ENCODE measurements at places on chromosomes 4 and X.

DNA sequence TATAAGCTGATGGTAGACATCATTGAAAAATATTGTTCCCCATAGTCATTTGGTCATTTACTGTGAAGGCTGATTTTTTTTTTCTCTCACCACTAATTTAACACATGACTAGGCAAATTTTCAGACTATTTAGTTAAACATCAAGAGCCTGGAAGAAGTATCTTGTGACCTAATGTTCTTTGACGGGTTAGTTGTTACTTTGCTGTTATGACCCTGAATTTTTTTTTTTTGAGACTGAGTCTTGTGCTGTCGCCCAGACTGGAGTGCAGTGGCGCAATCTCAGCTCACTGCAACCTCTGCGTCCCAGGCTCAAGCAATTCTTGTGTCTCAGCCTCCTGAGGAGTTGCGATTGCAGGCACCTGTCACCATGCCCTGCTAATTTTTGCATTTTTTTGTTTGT, 67.0 kb downstream of the HPF1 start:
- no peak for DNase-seq

DNA sequence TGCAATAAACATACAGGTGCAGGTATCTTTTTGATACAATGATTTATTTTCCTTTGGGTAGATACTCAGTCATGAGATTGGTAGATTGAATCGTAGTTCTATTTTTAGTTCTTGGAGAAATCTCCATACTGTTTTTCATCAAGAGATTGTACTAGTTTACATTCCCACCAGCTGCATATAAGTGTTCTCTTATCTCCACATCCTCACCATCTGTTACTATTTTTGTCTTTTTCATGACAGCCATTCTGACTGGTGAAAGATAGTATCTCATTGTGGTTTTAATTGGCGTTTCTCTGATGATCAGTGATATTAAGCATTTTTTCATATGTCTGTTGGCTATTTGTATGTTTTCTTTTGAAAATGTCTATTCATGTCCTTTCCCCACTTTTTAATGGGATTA, 202.2 kb downstream of the RAPGEF2 start:
- DNase-seq = no peak

DNA sequence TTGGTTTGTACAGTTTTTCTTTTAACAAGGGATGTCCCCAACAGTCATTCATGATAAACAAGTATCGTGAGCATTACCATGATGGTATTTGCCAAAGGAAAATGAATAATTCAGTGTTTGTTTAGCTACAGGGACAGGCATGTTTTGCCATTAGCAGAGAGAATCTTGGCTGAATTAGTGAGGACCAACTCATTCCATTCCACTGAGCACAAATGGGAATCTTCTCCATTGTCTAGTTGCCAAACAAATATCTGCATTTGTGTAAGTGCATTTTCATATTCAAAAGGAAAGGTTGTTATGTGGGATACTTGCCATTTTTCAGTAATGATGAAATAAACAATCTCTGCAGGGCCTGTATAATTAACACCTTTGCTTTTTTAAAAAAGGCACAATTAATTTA, 1762.6 kb downstream of the RPA4 start:
- DNase-seq = no peak

- no peak for DNase-seq
These were observed 8.6 kb upstream of the ZXDA start for GRCh38 chrX:57918750-57919436.

DNA sequence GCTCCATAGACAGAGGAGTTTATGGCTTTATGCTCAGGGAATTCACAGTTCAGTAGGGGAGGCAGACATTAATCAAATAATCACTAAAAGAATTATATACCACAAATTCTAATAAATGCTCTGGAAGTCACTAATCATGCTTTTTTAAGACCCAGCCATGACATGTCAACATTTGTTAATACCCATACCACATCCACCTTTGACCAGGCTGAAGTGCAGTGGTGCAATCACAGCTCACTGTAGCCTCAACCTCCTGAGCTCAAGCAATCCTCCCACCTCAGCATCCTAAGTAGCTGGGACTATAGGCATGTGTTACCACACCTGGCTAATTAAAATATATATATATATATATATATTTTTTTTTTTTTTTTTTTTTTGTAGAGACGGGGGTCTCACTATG, 12.8 kb upstream of the SCD5 start:
- DNase-seq = no peak

- no peak for DNase-seq
These were observed 14.7 kb downstream of the TRIM2 start for GRCh38 chr4:153218961-153219360.

GRCh38 chr4:141884070-141884469, 247.7 kb downstream of the IL15 start:
- DNase-seq = no peak

- peak; percentile 15 for DNase-seq
These were observed 222.2 kb upstream of the DKK2 start for GRCh38 chr4:107258359-107258758.

DNA sequence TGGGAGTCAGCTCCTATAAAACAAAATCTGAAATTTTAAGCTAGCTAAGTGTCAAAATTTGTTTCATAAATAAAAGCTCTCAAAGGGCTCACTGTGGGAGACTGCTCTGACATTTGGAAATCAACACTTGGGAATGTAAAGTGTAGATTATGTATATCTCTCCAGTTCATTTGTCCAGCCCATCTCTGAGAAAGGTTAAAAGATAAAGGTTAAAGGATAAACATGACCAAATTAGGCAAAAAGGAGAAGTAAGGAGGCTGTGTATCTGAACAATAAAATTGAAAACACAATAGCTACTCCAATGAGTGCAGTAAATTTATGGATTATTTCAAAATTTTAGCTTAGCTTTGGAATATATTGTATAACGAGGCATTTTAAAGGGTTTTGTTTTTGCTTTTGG, 304.9 kb downstream of the UNC5C start:
- no peak for DNase-seq

DNA sequence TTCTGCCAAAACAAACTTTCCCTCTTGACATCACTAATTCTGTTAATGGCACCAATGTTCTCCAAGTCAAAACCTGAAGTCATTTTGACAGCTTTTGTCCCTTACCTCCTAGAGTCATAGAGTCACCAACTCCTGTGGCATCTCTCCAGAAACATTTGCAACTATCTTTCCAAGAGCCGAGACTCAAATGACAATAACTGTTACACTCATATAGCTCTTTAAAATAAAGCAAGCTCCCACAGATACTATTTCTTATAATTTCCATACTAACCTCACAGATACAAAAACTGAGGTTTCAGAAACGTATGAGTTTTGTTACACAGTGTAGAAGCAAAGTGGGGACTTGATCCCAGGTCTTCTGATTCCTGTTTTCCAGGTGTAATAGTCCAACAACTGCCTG, 18.3 kb downstream of the GPRIN3 start:
- no peak for DNase-seq

- DNase-seq = no peak
These were observed 98.6 kb upstream of the SCML1 start for GRCh38 chrX:17638731-17639130.

DNA sequence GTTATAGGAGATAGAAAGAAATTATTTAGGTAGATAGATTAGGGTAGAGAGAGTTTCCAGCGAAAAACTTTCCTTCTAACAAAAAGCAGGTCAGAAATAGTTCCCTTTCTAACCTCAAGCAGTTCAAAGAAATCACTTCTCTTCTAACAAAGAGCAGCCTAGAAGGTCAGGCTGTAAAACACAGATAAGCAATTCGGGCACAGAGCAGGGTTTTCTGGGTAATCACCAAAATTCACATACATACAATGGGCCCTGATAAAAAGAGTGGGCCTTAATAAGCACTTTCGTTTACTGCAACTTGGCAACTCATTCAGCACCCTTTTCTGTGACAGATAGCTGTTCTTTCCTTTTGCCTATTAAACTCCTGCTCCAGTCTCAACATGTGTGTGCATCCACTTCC, 13.4 kb upstream of the NAF1 start:
- no peak for DNase-seq

DNA sequence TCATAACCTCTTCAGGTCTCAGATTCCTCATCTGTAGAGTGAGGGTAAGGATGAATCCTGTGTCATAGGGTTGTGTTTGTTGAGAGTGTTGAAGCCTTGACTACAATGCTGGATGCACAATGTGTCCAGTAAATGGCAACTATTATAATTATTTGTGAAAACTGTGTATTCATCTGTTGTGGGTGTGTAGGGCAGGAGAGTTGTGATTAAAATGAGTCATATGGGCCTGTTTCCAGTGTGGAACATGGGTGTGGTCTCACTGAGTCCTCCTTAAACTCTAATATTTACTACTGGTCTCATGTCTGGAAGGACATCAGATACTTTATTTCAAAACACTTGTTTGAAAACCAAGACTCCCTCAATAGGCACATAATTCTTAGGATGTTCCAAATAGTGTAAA, 208.5 kb upstream of the CASK start:
- DNase-seq = no peak

DNA sequence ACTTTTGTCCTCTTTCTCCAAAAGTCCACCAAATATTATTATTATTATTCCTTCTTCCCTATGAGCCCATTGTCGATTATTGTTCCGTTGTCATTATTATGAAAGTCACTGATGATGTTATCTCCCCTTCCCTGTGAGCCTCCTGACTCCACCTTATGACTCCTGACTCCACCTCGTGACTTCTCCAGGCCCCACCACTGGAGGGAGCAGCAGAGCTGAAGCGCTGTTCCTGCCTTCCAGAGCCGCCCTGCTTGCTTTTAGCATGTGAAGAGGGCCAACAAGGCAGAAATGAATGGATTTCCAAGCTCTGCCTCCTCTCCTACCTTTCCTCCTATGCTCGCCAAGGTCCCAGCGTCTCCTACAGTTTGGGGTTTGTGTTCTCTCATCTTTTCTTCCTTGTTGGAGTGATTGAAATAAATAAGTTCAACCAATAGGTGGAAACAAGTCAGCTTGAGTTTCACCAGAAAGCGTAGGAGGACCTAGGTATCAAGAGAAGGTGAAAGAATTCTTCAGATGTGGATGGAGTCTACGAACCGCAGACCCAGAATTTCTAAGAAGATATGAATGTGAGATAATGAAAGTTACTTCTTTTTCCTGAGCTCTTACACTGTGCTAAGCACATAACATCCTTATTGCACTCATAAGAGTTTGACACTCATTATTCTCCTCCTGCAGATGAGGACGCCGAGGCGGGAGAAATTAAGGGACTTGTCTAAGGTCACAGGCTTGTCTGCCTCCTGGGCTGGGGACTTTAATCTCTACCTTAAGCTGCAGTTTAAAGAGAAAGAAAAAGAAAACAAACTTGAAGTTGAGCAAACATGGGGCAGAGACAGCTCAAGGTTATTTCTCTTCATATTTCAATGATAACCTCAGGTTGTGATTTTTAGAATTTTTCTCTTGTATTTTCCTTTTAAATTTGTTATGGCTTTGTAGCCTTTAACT, 26.1 kb downstream of the IGSF1 start:
- no peak for DNase-seq

GRCh38 chr4:147683188-147683591, 773 bp downstream of the PRMT9 start:
- peak; percentile 53 for DNase-seq

DNA sequence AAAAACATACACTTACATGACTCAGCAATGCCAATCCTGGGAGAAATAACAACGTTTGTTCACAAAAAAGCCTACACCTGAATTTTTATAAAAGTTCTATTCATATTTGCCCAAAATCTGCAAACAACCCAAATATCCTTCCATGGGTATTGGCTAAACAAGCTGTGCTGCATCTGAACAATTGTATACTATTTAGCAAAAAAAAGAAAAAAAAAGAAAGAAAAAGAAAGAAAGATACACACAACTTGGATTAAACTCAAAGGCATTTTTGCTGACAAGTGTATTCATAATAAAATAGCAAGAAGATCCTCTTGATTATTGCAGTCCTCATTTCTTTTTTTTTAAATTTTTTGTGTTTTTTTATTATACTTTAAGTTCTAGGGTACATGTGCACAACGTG, 24.5 kb upstream of the MAGEA3 start:
- no peak for DNase-seq

GRCh38 chrX:153667956-153668396, 5.6 kb downstream of the PNCK start:
- peak; percentile 88 for DNase-seq

DNA sequence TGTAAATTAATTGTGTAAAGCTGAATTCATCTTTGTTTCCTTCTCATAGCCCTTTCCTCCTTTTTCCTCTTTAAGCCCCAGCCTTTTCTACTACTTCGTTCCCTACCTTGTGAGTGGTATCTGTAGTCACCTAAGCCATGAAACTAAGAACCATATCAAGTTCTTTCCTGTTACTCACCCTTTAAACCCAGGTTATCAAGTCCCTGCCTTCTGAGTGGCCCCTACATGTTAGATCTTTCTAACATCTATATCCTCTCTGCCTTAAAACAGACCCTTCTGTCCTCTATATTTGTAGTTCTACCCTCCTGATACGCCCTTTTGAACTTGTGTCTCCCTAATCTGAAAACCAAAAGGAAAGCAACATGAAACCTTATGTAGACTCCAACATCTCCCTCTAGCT, 7.2 kb downstream of the AP1AR start:
- DNase-seq = no peak

GRCh38 chr4:123415977-123416376, 19.4 kb downstream of the SPRY1 start:
- peak; percentile 25 for DNase-seq

GRCh38 chrX:13551610-13552009, 17.8 kb upstream of the EGFL6 start:
- DNase-seq = no peak

DNA sequence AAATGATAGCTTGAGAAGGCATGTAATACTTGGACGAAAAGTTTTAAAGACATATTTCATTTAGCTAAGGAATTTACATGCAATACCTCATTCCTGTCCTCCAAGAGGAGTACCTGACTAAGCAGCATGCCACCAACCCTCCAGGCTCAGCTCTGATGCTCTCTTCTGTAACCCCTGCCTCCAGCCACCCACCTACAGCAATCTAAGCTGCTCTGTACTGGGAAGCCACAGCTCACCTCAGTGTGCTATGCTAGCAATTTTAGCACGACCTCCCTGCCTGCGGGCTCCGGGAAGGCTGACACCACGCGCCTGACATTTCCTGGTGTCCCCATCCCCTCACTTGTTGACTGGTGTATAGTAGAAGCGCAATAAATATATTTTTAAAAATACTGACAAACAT, 23.2 kb upstream of the GPM6B start:
- no peak for DNase-seq

DNA sequence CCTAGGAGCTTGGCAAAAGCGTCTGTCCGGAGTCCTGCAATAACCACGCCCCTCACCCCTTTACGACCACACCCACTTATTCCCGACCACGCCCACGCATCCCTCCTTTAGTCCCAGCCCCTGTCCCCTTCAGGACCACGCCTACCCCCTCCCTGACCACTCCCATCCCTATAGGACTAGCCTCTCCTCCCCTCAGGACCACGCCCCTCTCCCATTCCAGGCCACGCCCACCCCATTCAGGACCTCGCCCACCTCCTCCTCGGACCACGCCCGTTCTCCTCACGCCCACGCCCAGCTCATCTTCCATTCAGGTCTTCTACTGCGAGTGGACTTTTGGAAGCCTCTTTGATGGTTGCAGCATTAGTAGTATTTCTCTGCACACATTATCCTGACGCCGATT, 131.2 kb upstream of the STX18 start:
- peak; percentile 28 for DNase-seq

DNA sequence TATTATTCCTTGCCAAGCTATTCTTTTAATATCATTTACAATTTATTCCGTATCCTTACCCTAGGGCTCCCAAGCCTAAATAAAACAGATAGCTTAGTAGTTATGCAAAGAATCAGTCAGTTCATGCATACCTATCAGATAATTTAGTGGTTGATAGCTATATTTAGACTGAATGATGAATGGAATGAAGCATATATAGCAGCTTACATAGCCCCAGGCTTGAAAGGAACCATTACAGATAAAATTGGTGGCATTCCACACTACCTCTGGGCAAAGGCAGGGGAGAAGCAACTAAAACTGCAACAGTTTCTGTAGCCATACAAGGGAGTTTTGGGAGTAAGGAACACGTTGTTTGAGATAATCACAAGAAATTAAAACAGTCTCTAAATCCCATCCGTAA, 2.7 kb downstream of the ACE2 start:
- DNase-seq = no peak

All from AG08396 (cell line).